ENCODE measurements at places on chromosomes 12 and 14. TPM values are rescaled to one million over a fixed set of nuclear protein-coding genes. Genes with fewer than 3 reads are reported as not detected.
A peak's percentile ranks its signal among the peaks of the same experiment; 100 is the strongest.

GRCh38 chr12:6691473-6691872 lies 2.3 kb upstream of the ZNF384 start:
- peak; percentile 54 for DNase-seq

- DNase-seq = no peak
These were observed 184.5 kb downstream of the NUBPL start for GRCh38 chr14:31745741-31746140.

MANSC4 gene
- not detected for total RNA-seq

DNA sequence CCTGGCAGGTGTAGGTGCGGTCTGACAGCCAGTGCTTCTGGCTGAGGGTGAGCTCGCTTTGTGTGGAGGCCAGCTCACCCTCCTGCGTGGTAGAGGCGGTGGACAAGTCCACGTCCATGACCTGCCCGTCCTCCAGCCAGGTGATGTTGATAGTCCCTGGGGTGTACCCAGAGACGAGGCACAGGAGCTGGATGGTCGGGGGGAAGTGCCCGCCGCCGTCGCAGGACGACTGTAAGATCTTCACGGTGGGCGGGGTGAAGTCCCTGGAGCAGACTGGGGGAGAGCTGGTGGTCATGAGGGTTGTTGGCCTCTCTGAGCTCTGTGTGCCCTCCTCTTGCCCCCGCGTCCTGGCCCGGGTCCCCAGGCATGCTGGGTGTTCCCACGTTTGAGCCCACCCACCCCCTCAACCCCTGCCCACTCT lies 74.6 kb downstream of the TMEM121 start:
- DNase-seq = no peak

TMTC1 gene
- total RNA-seq = 3.9 TPM
